Glomerular endothelial cell (primary cell): ENCODE measurements at places on chromosomes 2 and 18. TPM values are rescaled to one million over a fixed set of nuclear protein-coding genes. Genes with fewer than 3 reads are reported as not detected.

TWIST2 gene
- total RNA-seq: 4.8 and 7.2 TPM in 2 replicates

ANKRD44 gene
- total RNA-seq: 8.4 and 11.6 TPM in 2 replicates

SLC1A4 gene
- 10.9 and 24.0 TPM in 2 replicates for total RNA-seq

FLACC1 gene
- 0.15 and 0.23 TPM in 2 replicates for total RNA-seq

DSG2 gene
- 15.5 TPM in 2 replicates for total RNA-seq

EML6 gene
- 0.24 and 0.41 TPM in 2 replicates for total RNA-seq

CCL20 gene
- total RNA-seq: 2.6 and 6.0 TPM in 2 replicates

LPIN1 gene
- total RNA-seq: 45.5 and 207 TPM in 2 replicates

G6PC2 gene
- not detected in 2 replicates for total RNA-seq

OSBPL1A gene
- 15.3 and 18.7 TPM in 2 replicates for total RNA-seq

IL37 gene
- not detected in 2 replicates for total RNA-seq

SKOR2 gene
- not detected in 2 replicates for total RNA-seq

SCN9A gene
- 9.3 and 10.0 TPM in 2 replicates for total RNA-seq

IFIH1 gene
- total RNA-seq: 15.8 and 42.4 TPM in 2 replicates

MC2R gene
- not detected in 2 replicates for total RNA-seq

STPG4 gene
- total RNA-seq: not detected in 2 replicates

UBXN4 gene
- 50.3 and 72.0 TPM in 2 replicates for total RNA-seq

CPLX4 gene
- not detected in 2 replicates for total RNA-seq

ZAP70 gene
- 2.7 and 4.6 TPM in 2 replicates for total RNA-seq

SPP2 gene
- total RNA-seq: not detected in 2 replicates

SLC30A3 gene
- total RNA-seq: 5.9 and 6.5 TPM in 2 replicates

MZT2A gene
- 173 and 300 TPM in 2 replicates for total RNA-seq

AFF3 gene
- total RNA-seq: 4.6 and 5.8 TPM in 2 replicates

TTR gene
- not detected in 2 replicates for total RNA-seq

FAM124B gene
- 50.3 and 156 TPM in 2 replicates for total RNA-seq

SLC16A14 gene
- 1.1 and 3.1 TPM in 2 replicates for total RNA-seq

R3HDM1 gene
- 16.9 and 33.9 TPM in 2 replicates for total RNA-seq

AMER3 gene
- not detected in 2 replicates for total RNA-seq

SCYGR8 gene
- not detected in 2 replicates for total RNA-seq

ZNF396 gene
- 0.23 and 0.53 TPM in 2 replicates for total RNA-seq

CNTNAP5 gene
- total RNA-seq: not detected in 2 replicates

CIDEA gene
- total RNA-seq: 1.4 and 3.5 TPM in 2 replicates

CD207 gene
- not detected in 2 replicates for total RNA-seq

IL36A gene
- not detected in 2 replicates for total RNA-seq

DSG1 gene
- total RNA-seq: 0.15 TPM in 1 of 2 replicates, not detected in the other
